ENCODE measurements at places on chromosomes 16 and 17. TPM values are rescaled to one million over a fixed set of nuclear protein-coding genes. Genes with fewer than 3 reads are reported as not detected.
A peak's percentile ranks its signal among the peaks of the same experiment; 100 is the strongest.

HEATR9 gene
- 0.17 TPM for total RNA-seq

G6PC3 gene
- total RNA-seq, result 25.2 TPM

CNGB1 gene
- total RNA-seq, result not detected

TMEM88 gene
- 0.87 TPM for total RNA-seq

KRT16 gene
- total RNA-seq, result not detected

SMIM22 gene
- total RNA-seq, result not detected

AXIN2 gene
- 12.7 TPM for total RNA-seq

KRTAP3-2 gene
- not detected for total RNA-seq

SMIM5 gene
- 0.10 TPM for total RNA-seq

TPSG1 gene
- not detected for total RNA-seq

- DNase-seq, result no peak
- H3K27me3 ChIP-seq, result no peaks in the 10 kb centered on the region
- H3K4me3 ChIP-seq, result no peak overlapping the region
- H3K4me1 ChIP-seq, result peaks cover 6% of the 10 kb centered on the region
- no peak overlapping the region for H3K27ac ChIP-seq
- no peaks in the 10 kb centered on the region for H3K36me3 ChIP-seq
These were observed 4.4 kb downstream of the UBALD1 start for GRCh38 chr16:4610011-4611005.

DNA sequence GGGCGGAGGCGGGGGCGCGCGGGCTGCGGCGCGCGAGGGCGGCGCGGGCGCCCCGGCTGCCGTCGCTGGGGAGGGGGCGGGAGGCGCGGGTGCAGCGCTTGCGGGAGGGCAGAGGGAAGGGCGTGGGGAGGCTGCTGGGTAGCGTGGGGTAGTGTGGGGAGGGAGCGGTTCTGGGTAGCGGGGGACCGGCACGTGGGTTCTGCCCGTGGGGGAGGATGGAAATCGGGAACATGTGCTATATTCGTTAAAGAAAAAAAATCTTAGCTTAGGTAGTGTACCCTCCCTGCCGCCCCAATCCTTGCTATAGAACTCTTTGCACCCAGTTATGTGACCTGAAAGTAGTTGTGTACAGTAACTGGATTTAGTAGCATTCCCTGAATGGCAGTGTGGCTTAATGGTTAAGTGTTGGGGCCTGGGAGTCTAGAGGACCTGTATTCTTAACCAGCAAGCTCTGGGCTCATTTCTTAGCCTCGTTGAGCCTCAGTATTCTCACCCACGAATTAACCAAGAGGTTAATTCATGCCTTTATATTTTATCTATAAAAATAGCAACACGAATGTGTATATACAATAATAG, 646 bp downstream of the RABEP1 start:
- peak overlapping the region; percentile 87 for H3K4me3 ChIP-seq
- peaks cover 8% of the 10 kb centered on the region for H3K36me3 ChIP-seq
- peaks cover 37% of the 10 kb centered on the region for H3K4me1 ChIP-seq
- DNase-seq, result peak; percentile 41

GRCh38 chr16:89095491-89095951, 1.9 kb downstream of the ACSF3 start:
- peak overlapping the region; percentile 99 for H3K27ac ChIP-seq
- peaks cover 67% of the 10 kb centered on the region for H3K4me1 ChIP-seq
- no peak for DNase-seq
- H3K27me3 ChIP-seq, result peaks cover 2% of the 10 kb centered on the region

- H3K27ac ChIP-seq, result no peak overlapping the region
- H3K4me3 ChIP-seq, result no peak overlapping the region
- peaks cover 48% of the 10 kb centered on the region for H3K36me3 ChIP-seq
- no peak for DNase-seq
- H3K27me3 ChIP-seq, result no peaks in the 10 kb centered on the region
- H3K4me1 ChIP-seq, result no peaks in the 10 kb centered on the region
These were observed 13.0 kb downstream of the VEZF1 start for GRCh38 chr17:57975044-57975443.

- no peaks in the 10 kb centered on the region for H3K27me3 ChIP-seq
- H3K4me3 ChIP-seq, result peak overlapping the region; percentile 22
- no peak for DNase-seq
These were observed 2.4 kb downstream of the VEZF1 start for GRCh38 chr17:57985675-57985974.

GRCh38 chr16:80449392-80449791, 91.4 kb upstream of the DYNLRB2 start:
- no peaks in the 10 kb centered on the region for H3K36me3 ChIP-seq
- DNase-seq, result no peak
- no peaks in the 10 kb centered on the region for H3K4me1 ChIP-seq
- no peak overlapping the region for H3K4me3 ChIP-seq
- H3K27me3 ChIP-seq, result peaks cover 6% of the 10 kb centered on the region

- peak overlapping the region; percentile 71 for H3K4me3 ChIP-seq
- H3K4me1 ChIP-seq, result peaks cover 26% of the 10 kb centered on the region
- H3K36me3 ChIP-seq, result no peaks in the 10 kb centered on the region
- H3K27me3 ChIP-seq, result no peaks in the 10 kb centered on the region
- peak; percentile 61 for DNase-seq
- peak overlapping the region; percentile 87 for H3K27ac ChIP-seq
These were observed 21.8 kb downstream of the ACSM1 start for GRCh38 chr16:20675488-20676267.

GRCh38 chr17:79985361-79985942, 50.2 kb downstream of the TBC1D16 start:
- no peak overlapping the region for H3K4me3 ChIP-seq
- no peaks in the 10 kb centered on the region for H3K27me3 ChIP-seq
- no peaks in the 10 kb centered on the region for H3K4me1 ChIP-seq
- H3K27ac ChIP-seq, result no peak overlapping the region
- no peaks in the 10 kb centered on the region for H3K36me3 ChIP-seq
- no peak for DNase-seq

DNA sequence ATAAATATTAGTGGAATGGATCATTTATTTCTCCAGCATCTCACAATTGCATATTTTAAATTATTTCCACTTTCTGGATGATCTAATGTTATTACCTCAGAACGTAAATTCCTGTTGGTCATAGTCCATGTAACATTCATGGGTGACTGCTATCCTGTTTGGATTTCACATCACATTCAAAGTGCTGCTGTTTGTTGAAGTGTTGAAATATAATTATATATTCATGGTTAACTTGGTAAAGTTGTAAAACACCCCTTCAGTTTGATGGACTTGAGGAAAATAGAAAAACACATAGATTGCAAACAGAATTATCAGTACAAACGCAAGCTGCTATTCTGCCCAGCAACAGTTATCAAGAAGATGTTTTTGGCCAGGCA, 59.6 kb downstream of the TANGO6 start:
- no peak overlapping the region for H3K27ac ChIP-seq
- DNase-seq, result no peak
- no peaks in the 10 kb centered on the region for H3K27me3 ChIP-seq
- peaks cover 2% of the 10 kb centered on the region for H3K36me3 ChIP-seq
- no peaks in the 10 kb centered on the region for H3K4me1 ChIP-seq
- no peak overlapping the region for H3K4me3 ChIP-seq

- H3K27me3 ChIP-seq, result no peaks in the 10 kb centered on the region
- no peak overlapping the region for H3K4me3 ChIP-seq
- no peaks in the 10 kb centered on the region for H3K4me1 ChIP-seq
- no peaks in the 10 kb centered on the region for H3K36me3 ChIP-seq
These were observed 11.5 kb downstream of the KCNJ16 start for GRCh38 chr17:70086516-70086915.

DNA sequence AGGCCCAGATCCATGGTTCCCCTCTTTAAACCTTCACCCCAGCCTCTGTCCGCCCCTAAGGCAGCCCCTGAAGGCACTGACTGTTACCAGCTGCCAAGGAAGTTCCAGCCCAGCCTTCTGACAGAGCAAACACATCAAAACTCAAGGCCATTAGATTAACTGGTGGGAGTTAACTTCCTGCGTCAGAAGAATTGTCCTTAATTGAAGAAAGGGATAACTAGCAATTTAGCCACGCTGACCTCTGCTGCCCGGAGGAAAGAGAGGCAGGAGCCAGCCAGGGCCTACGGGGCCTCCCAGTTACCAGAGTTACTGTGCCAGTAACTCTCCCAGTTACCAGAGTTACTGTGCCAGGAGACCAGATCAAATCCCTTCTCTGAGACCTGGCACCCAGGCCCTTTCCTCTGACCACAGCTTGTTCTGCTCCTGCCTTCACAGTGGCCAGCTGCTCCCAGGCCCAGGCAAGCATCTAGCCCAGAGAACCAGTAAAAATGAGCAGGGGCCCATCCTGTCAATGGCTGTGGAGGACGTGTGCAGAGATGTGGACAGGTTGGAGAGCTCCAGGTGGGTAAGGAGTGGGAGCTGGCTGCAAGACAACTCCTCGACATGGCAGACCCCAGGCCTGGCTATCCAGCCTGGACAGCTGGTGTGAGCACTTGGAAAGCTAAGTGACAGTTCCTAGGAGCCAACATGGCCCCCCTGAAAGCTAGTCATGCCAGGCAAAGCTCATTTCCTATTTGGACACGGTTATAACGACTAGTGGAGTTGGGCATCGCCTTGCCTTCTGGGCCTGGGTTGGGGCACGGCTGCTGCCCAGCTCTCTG, 2.8 kb upstream of the PITPNM3 start:
- peaks cover 43% of the 10 kb centered on the region for H3K27me3 ChIP-seq
- no peak overlapping the region for H3K27ac ChIP-seq
- H3K36me3 ChIP-seq, result no peaks in the 10 kb centered on the region

- H3K27ac ChIP-seq, result peak overlapping the region; percentile 64
- peaks cover 64% of the 10 kb centered on the region for H3K36me3 ChIP-seq
- DNase-seq, result no peak
These were observed 45.2 kb downstream of the XPO6 start for GRCh38 chr16:28166394-28167208.

GRCh38 chr16:17277981-17278381, 192.8 kb downstream of the XYLT1 start:
- H3K27me3 ChIP-seq, result no peaks in the 10 kb centered on the region
- no peak overlapping the region for H3K27ac ChIP-seq
- no peak overlapping the region for H3K4me3 ChIP-seq
- DNase-seq, result no peak
- peaks cover 6% of the 10 kb centered on the region for H3K36me3 ChIP-seq

DNA sequence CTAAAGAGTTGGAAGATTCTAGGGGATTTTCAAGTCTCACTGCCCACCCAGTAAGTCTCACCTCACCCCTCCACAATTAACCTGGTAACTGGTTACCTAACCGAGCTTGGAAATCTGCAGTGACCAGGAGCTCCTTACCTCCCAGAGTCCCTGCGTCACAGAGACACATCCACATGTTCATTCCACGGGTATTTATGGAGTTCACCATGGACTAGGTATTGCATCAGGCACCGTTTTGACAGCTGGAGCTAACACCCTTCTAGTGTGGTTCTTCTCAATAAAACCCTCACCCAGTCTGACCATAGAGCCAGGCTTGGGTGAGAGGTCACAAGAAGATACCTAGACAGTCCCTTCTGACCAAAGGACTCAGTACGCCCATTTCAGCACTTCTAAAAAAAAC, 2.1 kb downstream of the CES5A start:
- H3K27me3 ChIP-seq, result no peaks in the 10 kb centered on the region
- H3K4me1 ChIP-seq, result no peaks in the 10 kb centered on the region
- DNase-seq, result no peak
- H3K4me3 ChIP-seq, result no peak overlapping the region

DNA sequence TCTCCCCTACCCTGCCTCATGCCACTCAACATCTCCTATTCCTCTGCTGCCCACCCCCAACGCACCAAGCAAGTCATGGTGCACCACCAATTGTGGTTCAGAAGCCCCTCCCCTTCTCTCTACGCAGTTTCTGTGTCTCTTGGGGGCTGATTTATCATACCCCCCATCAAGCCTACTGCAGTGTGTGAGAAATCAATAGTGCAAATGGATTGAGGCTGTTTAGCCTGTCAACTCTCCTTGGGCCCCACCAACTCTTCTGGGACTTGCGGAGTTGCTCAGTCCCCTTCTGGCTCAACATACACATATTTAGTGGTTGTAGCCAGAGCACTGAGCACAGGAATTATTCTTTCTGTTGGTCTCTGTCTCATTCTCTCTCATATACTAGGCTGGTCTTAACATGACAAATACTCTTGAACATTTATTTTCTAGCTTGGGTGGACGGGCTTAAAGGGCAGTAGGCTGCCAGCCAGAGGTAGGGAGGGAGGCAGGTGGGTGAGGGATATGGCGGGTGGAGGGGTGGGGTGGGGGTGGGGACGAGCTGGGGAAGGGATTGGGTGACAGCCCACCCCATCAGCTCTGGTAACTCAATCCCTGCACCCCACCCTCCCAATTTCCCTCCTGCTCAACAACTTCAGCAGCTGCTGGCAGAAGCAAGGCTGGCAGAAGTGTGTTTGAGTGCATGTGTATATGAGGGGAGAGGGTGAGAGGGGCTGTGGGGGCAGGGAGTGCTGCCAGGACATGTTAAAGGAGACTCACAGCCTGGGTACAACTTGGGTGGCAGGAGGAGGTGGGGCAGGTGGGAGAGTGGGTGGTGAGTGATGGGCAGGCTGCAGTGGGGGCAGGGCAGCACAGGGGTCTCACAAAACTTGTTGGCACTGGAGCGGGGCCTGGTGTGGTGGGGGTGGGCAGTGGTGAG, 4.9 kb downstream of the RARA start:
- no peak for DNase-seq
- peak overlapping the region; percentile 75 for H3K27ac ChIP-seq
- no peak overlapping the region for H3K4me3 ChIP-seq
- no peaks in the 10 kb centered on the region for H3K27me3 ChIP-seq
